Aortic smooth muscle cell (primary cell): ENCODE measurements at places on chromosomes 4 and X. TPM values are rescaled to one million over a fixed set of nuclear protein-coding genes. Genes with fewer than 3 reads are reported as not detected.

Gene XAGE1A
- not detected in 2 replicates for total RNA-seq

Gene GRIA3
- 5.0 and 7.4 TPM in 2 replicates for total RNA-seq

Gene TMPRSS11A
- not detected in 2 replicates for total RNA-seq

Gene ARHGAP24
- 42.5 and 53.0 TPM in 2 replicates for total RNA-seq

Gene TRPC3
- total RNA-seq = under 0.01 TPM in 2 replicates

Gene CXCL8
- 2.1 and 6.2 TPM in 2 replicates for total RNA-seq

Gene VEGFD
- 0.37 and 0.40 TPM in 2 replicates for total RNA-seq

Gene PLAC8
- not detected in 2 replicates for total RNA-seq

Gene NDST4
- not detected in 2 replicates for total RNA-seq

Gene CHRDL1
- under 0.01 TPM in 1 of 2 replicates, not detected in the other for total RNA-seq

Gene PDGFC
- total RNA-seq = 15.6 and 31.5 TPM in 2 replicates

Gene ALAS2
- not detected in 2 replicates for total RNA-seq

Gene KLB
- under 0.01 and 0.06 TPM in 2 replicates for total RNA-seq

Gene YTHDC1
- total RNA-seq = 41.4 and 51.9 TPM in 2 replicates

Gene HPGDS
- not detected in 2 replicates for total RNA-seq

Gene NR0B1
- 0.19 and 0.26 TPM in 2 replicates for total RNA-seq

Gene AWAT2
- total RNA-seq = 0.06 and 0.13 TPM in 2 replicates

Gene BEND4
- total RNA-seq = not detected in 2 replicates

Gene PARM1
- total RNA-seq = 3.2 and 7.8 TPM in 2 replicates

Gene TEX13D
- total RNA-seq = not detected in 2 replicates

Gene DAPP1
- total RNA-seq = not detected in 2 replicates

Gene GATA1
- not detected in 2 replicates for total RNA-seq

Gene CTAG2
- not detected in 2 replicates for total RNA-seq

Gene RTL9
- total RNA-seq = under 0.01 and 0.06 TPM in 2 replicates

Gene PLP1
- 0.12 TPM in 1 of 2 replicates, not detected in the other for total RNA-seq

Gene HS3ST1
- 2.1 and 2.5 TPM in 2 replicates for total RNA-seq

Gene SATL1
- not detected in 2 replicates for total RNA-seq

Gene SLC10A6
- total RNA-seq = not detected in 2 replicates

Gene NEXMIF
- under 0.01 TPM in 1 of 2 replicates, not detected in the other for total RNA-seq

Gene AREG
- not detected in 2 replicates for total RNA-seq

Gene CCDC158
- 0.68 and 0.79 TPM in 2 replicates for total RNA-seq

Gene TCEAL6
- not detected in 2 replicates for total RNA-seq

Gene SMARCAD1
- total RNA-seq = 29.2 and 29.5 TPM in 2 replicates

Gene OPRPN
- total RNA-seq = not detected in 2 replicates

Gene ADGRL3
- total RNA-seq = 0.06 and 3.0 TPM in 2 replicates

Gene WWC2
- total RNA-seq = 20.6 and 28.4 TPM in 2 replicates

Gene PAGE1
- not detected in 2 replicates for total RNA-seq

Gene SSX4B
- not detected in 2 replicates for total RNA-seq

Gene SLC6A14
- not detected in 2 replicates for total RNA-seq

Gene SSX3
- not detected in 2 replicates for total RNA-seq

Gene SPANXN4
- total RNA-seq = not detected in 2 replicates
